ENCODE measurements at places on chromosomes 1 and 21.

DNA sequence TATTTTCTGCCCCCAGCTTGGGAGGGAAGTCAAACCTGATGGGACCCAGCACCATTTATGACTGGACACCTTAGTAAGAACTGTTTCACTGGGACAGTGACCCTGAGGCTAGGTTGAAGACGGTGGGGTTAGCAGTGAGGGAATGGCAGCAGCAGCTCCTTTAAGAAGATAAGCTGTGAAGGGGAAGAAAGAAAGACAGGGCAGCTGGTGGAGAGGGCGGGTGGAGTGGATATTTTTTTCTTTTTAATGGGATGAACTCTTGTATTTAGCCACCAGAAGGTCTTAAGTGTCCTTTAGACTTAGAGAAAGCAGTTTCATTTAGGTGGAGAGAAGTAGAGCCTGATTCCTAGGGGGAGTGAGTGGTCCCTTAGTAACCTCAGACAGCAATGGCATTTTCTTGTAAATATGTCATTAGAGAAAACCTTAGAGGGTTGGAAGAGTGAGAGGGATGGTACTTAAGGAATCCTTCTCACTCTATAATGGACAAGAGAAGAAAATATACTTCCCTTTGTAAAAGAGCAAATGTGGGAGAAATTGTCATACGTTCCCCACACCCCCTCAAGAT is 187.5 kb downstream of the HHAT start:
- DNase-seq: no peak

GRCh38 chr1:64975740-64976139 is 9.4 kb upstream of the JAK1 start:
- no peak for DNase-seq

- DNase-seq: no peak
Observed at GRCh38 chr21:35737899-35738346, 322.4 kb downstream of the SETD4 start.

DNA sequence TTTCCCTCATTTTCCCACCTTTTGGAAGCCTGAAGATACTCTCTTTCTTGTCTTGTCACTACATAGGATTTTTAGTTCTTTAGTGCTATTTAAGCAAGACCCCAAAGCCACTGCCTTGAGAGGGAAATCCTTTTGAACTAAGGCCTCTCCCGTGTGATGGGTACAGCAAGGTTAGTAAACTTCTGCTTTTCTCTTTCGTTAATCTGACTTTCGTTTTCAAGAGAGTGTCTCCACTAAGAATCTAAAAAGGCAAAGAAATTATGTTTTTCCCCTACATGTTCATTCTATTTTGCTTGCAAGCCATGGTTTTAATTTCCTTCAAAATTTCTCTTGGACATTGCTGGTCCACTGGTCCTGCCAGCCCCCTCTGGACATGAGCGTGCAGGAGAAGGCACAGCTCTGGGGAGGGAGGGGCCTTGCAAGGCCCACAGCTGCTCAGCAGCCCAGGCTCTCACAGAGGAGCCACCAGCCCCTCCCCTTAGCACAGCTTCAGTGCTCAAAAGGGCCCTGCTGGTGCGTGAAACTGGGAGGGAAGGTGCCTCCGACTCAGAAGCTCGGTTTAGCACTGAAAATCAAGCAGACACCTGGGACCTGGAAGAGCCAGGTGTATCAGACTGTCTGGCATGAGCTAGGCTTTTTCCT is 210.9 kb upstream of the GALNT2 start:
- DNase-seq: no peak

DNA sequence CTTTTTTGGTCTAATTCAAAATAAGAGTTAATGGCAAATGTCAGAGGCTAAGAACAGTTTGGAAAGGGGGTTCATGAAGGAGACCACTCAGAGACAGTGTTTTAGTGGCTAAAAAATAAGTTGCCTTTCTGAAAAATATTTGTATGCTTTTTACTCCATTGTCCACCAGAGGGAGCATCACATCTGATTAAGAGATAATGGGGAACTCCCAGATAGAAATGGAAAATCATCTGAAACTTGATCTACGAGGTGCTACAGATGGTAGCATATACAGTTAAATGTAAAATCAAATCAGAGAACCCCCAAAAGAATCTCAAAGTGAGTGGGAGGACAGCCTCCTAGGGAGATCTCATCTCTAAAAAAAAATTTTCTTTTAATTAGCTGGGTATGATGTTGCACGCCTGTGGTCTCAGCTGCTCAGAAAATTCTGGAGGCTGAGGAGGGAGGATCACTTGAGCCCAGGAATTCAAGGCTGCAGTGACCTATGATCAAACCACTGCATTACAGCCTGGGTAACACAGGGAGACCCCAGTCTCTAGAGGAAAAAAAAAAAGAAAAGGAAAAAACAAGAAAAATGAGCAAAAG is 9.7 kb downstream of the SMYD3 start:
- DNase-seq: no peak

DNA sequence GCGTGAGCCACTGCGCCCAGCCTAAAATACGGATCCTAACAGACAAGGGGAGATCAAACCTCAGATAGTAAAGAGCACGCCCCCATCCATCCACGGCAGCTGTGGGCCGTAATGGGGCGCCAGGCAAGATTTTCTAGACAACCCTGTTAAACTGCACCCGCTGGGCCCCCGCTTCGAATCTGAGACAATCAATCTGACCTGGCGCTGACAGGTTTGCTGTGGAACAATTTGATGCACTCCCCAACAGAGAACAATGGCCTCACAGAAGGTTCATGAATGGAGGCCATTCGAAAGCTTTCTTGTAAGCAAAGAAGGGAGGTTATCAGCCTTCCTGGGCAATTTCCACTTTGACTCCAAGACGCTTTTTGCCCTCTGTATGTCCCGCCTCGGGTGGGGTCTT is 30.5 kb downstream of the CLSTN1 start:
- no peak for DNase-seq
